Activated naive CD8-positive, alpha-beta T cell treated with anti-CD3 and anti-CD28 coated beads, Interleukin-2, amount 10 ng/mL, durations not matched to agents 7 days and 5 days (primary cell): ENCODE measurements at places on chromosomes 2 and 18. TPM values are rescaled to one million over a fixed set of nuclear protein-coding genes. Genes with fewer than 3 reads are reported as not detected.

- DNase-seq, result no peak
These were observed 35.4 kb downstream of the SFXN5 start for GRCh38 chr2:73035899-73036711.

GRCh38 chr2:50720697-50721315 is 311.1 kb downstream of the NRXN1 start:
- no peak for DNase-seq

Gene IL37
- not detected for total RNA-seq

GRCh38 chr2:205524656-205525055 is 157.6 kb upstream of the NRP2 start:
- no peak for DNase-seq

- DNase-seq, result peak; percentile 37
These were observed 18.0 kb upstream of the FAP start for GRCh38 chr2:162261032-162261945.

GRCh38 chr18:31030574-31031278 is 11.8 kb downstream of the DSC3 start:
- no peak for DNase-seq
